ENCODE measurements at places on chromosomes 2 and 18.

DNA sequence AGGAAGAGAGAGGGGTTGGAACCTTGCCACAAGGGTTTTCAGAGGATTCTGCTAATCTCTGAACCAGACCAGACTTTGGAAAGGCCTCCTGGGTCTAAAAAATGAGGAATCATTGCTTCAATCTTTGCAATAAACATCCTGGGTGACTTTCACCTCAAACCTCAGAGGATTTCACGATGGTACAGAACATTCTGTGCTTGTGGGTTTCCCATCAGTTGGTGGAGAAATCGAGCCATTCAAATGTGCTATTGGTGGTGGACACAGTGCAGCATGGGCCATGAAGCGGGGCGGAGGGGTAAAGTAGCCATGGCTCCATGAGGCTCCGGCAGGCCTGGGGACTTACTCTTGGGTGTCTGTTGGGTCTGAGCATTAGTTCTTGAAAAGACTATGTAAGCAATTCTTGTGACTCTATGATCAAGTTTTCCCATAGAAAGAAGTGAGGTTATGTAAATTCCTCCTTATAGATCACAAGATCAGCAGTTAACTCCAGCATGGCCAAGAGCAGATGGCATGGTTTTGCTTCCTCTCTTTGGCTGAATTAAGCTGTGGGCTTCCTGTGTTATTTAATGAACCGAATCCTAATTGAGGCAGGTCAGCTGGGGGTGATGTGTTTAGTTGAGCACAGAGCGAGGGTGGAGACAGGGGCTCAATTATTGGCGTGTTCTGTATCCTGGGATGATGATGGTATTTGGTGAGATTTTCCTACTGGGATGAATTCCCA lies 1.9 kb upstream of the IL1R2 start:
- no peak for DNase-seq

DNA sequence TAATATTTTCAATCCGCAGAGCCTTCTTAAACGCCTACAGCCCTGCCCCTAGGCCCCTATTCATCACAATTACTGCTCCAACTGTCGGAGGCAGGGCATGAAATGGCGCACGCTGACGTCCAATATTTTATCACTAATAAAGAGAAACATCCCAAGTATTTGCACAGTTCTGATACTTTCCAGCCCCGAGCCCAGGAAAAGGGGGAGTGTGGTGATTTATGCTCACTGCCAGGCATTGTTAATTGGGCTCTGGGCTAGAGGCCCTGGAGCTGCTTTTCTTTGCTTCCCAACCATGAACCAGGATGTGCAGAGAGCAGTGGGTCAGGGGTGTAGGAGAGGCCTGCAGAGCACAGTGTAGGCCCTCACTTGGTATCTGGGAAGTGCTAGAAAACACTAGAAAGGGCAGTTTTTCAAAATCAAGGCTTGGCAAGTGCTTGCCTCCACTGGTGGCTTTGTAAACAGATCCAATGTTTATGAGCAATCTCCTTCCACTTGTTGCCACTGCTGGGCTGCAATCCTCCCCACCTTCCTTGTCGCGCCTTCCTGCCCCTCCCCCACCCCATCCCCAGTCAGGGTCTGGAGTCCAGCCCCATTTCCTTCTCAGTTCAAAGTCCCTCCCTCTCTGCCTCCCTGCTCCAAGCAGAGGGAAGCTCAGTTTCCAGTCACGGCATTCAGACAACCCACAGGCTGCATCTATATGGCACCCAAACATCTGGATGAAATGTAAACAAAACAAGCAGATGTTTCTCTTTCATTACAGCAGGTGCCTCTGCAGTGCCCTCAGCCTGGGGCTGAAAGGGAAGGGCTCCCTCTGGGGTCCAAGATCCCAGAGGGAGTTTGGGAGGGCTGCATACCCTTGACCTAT lies 83.9 kb upstream of the PKDCC start:
- no peak for DNase-seq

- DNase-seq, result no peak
Measured at GRCh38 chr2:133292259-133292658, 276.0 kb downstream of the NCKAP5 start.

DNA sequence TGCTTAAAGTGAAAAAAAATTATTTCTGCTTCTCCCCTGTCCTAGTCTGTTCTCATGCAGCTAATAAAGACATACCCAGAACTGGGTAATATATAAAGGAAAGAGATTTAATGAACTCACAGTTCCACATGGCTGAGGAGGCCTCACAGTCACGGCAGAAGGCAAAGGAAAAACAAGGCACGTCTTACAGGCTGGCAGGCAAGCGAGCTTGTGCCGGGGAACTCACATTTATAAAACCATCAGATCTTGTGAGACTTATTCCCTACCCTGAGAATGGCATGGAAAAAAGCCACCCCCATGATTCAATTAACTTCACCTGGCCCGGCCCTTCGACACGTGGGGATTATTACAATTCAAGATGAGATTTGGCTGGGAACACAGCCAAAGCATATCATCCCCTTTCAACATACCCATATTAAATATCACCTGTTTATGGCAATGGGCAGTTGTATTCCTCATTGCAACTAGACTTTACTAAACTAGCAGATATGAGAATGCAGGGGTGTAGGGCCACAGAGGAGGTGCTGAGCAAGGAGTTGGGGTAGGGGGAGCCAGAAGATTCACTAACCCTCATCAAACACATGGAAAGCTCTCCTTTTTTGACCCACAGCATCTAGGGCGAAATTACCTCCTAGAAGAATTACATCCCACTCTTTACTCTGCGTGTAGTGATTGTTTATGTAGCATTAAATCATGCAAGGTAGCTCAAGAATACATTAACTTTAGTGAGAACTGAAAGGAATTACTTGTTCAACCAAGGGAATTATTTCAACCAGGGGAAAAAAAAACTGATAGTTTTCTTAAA lies 183.3 kb upstream of the DOK6 start:
- no peak for DNase-seq

DNA sequence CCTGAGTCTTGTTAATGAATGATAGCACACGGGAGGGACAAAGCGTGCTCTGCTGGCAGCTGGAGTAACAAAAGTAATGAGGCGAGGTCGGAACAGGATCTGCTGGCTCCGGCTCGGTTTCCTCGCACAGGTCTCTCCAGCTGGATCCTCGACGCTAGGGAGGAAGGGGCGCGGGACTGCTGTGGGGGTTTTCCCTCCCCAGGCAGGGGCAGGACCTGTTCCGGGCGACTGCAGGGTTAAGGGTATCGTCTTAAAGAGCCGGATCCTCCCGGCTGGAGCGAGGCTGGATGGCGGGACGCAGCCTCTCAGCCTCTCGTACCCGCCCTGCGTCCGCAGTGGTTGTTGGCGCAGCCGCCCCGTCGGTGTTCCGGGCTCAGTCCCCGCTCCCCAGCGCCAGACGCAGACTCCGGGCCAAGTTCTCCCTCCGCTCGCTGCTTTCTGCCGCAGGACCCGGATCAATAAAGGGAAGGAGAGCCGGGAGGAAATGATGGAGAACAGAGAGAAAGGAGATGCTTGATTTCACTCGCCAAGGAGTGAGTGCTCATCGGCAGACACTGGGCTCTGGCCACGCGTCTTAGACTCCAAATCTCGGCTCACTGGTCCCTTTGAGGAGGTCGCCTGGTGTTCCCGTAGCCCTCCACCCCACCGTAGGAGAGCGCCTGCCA lies 1.1 kb upstream of the LIPG start:
- DNase-seq, result no peak

DNA sequence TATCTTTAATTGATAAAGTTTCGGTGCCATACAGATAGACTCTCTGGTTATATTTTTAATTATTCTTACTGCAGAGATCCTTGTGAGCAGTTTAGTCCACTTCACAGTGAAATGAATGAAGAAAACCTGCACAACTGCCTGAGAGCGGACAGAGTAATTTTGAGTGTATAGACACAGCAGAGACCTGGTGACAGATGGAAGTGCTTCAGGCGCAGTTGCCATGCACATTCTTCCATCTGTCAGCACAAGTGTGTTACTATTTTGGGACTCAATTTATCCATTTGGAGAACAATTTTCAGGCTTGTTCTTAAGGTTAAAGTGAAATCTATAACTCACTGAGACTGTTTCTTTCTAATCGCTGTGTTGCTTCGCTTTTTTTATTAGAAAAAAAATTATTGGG lies 147.8 kb upstream of the SPHKAP start:
- no peak for DNase-seq

GRCh38 chr2:73307720-73308119 lies 14.4 kb upstream of the EGR4 start:
- DNase-seq, result no peak

- DNase-seq, result no peak
Measured at GRCh38 chr2:64754570-64754969, 100.9 kb upstream of the SERTAD2 start.

GRCh38 chr18:36950960-36951359 lies 122.0 kb downstream of the KIAA1328 start:
- DNase-seq, result no peak

DNA sequence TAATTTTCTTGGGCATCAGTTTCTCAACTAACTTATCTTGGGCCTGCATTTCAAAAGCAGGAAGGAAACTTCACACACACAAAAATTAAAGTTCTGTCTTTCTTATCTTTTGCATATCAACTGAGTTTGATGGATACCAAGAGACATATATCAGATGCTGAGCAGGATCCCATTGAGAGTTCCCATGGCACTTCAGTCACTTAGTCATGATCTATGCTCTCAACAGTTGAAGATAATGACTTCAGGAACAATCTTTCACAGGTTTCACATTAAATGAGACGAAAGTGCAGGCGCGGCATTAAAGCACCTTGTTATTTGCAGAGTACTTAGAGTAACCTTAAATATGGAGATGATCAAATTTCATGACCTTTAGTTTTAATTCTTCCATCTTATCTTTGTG lies 2139.8 kb upstream of the CELF4 start:
- no peak for DNase-seq

DNA sequence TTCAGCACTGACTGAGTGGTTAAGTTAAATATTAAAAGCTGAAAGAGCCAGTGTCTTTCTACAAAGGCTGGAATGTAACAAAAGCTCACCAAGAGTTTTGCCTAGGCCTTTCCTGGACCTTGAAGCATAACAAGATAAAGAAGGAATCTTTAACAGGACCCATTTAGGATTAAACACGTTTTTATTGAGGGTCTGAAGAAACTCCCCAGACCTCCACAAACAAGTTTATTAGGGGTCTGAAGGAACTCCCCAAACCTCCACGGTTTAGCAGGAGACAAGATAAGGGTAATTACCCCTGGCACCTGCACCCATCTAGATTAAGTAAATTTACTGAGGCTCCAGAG lies 104.0 kb downstream of the ACAA2 start:
- no peak for DNase-seq

- no peak for DNase-seq
Measured at GRCh38 chr2:85828725-85829124, 60.1 kb downstream of the ST3GAL5 start.

- no peak for DNase-seq
Measured at GRCh38 chr18:49546719-49547273, 15.1 kb upstream of the LIPG start.

DNA sequence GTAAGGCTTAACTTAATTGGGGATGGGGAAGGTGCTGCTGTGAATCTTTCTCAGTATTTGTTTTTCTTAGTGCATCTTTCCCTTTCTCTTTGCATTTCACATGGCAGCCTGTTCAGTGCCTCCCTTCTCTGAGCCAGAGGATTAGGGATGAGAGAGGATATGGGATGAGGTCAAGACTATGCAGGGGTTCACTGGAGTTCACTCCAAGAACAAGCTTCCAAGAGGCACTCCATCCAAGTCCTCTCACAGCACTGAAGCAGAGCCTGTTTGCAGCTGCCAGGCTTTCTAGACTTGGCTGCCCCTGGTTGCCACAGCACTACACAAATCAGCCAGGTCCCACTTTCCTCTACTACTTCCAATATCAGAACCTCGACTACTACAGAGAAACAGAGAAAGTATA lies 80.3 kb upstream of the GYPC start:
- no peak for DNase-seq

GRCh38 chr2:110115291-110116032 lies at the start of gene MALL:
Gene MALL, minus strand, starts transcription at chr2:110115822. Its CDS starts 30 bp downstream, at chr2:110115792.
- DNase-seq, result no peak

DNA sequence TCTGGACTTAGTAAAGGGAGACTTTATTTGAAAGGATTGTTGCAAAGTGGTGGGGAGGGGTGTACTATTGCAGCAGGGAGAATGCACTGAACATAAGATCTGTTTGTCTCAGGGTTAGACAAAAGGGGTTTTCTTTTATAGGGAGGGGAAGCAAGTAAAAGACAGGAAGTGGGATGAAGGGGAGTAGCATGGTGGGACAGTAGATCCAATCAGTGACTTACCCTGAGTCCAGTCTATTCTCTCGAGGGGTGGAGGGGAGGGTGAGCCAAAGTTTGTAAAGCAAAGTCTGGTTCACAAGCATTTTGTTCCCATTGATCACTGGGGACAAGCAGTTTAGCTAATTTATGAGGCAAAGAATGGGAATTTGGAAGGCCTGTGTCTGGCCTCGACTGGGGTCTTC lies 35.0 kb upstream of the CYP27C1 start:
- no peak for DNase-seq

- no peak for DNase-seq
Measured at GRCh38 chr2:8582651-8583399, 99.0 kb upstream of the ID2 start.

DNA sequence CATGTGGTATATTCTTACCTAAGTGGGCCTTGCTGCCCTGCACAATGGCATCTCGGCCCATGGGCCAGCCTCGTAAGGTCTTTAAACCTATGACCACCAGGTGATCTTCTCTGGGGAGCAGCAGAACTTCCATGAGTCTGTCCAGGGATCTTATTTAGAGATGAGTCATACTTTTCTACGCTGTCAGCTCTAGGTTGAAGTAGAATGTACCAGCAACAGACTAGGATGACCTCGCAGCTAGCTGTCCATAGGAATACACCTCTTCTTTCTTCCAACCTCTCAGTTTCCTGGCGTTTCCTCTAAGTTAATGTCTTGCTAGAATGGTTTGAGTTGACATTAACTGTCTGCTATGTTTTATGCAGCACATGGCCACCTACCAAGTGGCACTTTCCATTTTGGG lies 15.6 kb upstream of the CXCR4 start:
- no peak for DNase-seq

- no peak for DNase-seq
Measured at GRCh38 chr2:176592216-176592615, 323.0 kb downstream of the MTX2 start.

DNA sequence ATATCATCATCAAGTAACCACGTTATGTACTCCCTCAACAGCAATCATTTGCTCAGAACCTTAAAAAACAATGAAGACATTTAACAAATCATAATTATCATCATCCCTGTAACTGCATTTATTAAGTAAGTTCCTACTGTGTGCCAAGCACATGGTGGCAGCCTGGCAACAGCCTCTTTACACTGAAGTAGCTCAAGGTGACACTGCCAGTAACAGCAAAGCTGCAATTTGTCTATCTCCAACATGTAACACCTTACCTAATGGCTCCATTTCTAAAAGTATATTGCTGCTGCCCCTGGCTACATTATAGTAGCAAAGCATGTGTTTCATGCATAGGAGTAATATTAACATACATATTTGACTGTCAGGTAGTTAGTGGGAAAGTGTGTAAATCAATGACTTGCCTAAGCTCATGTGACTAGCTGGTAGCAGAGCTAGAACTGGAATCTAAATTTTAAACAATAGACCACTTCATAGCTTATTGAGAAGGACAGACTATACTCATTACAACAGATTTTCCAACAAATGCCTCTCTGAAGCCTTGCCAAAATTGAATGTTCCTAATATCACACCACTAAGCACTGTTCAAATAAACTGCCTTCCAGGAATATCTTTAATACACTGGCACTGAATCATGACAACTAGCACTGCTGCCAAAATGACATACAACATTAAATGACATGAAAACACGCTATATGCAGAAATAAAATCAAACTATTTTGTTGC lies 86.7 kb downstream of the L3MBTL4 start:
- DNase-seq, result no peak
